Activated CD4-positive, alpha-beta T cell treated with anti-CD3 and anti-CD28 coated beads, Interleukin-2, Interleukin-6, amounts not matched to agents 100 ng/mL and 50 ng/mL, durations not matched to agents 16 hours and 8 hours (primary cell): ENCODE measurements at places on chromosomes 1 and 21.

DNA sequence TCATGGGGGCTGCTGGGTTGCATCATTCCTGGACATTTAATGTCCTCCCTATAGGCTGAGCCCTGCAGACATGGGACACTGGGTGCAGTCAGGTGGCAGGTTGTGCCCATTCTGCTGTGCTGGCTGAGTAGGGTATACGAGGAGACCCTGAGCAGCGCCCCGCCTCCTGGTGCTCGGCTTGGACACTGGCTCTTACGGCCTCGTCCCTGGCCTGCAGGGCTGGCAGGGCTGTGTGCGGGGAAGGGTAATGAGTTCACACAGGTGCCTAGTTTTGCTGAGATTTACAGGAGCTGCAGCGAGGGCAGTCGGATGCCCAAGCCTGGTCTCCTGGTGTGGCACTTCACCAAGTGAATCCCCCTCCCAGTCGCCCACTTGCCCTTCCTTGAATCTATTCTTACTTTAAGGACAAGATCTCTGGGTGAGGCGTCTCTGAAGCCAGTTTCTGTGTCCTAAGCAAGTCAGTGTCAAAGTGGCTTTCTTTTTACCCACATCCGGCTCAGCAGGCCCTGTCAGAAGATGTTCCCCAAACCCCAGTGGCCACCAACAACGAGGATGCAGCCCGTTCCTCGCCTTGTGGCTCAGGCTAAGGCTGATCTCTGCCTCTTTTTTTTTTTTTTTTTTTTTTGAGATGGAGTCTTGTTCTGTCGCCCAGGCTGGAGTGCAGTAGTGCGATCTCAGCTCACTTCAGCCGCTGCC, 73.2 kb downstream of the MAN1C1 start:
- DNase-seq, result no peak

- DNase-seq, result peak; percentile 97
These were observed at the start of gene PSMD4 for GRCh38 chr1:151254217-151255213. TSS of gene PSMD4 (plus strand) at chr1:151254734. CDS start at chr1:151254783, 49 bp downstream.

GRCh38 chr1:158771950-158772866, at the start of gene OR6N1:
TSS of gene OR6N1 (minus strand) at chr1:158772195. CDS start at chr1:158766682, 5,513 bp downstream.
- no peak for DNase-seq

GRCh38 chr21:25708467-25709065, 26.1 kb downstream of the ATP5PF start:
- DNase-seq, result peak; percentile 50

GRCh38 chr1:156725683-156726280, 2.5 kb upstream of the METTL25B start:
- peak; percentile 91 for DNase-seq

DNA sequence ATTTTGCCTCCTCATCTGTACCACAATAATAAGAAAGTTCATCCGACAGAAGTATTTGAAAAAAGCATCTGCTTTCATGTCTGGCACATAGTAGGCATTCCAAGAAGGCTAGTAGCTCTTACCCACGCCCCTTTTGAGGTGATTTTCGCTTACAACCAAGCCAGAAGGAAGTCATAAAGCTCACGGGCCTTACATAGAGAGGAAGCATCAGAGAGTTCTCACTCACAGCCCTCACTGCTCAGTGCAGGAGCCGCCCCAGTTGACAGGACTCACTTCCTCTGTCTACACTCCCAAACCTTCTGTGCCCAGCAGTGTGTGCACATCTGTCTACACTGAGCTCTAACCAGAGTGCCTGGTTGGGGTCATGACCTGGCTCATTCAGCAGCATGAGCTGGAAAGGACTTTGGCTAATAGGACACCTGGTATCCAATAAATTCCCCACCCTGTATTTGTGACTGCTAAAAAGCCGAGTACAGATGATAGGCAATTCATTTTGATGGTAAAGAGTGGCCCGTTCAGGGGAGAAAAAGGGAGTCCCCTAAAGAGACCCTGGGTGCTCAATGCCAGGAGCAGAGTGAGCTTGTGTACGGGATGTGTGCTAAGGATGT, 36.8 kb upstream of the DUSP10 start:
- peak; percentile 72 for DNase-seq

DNA sequence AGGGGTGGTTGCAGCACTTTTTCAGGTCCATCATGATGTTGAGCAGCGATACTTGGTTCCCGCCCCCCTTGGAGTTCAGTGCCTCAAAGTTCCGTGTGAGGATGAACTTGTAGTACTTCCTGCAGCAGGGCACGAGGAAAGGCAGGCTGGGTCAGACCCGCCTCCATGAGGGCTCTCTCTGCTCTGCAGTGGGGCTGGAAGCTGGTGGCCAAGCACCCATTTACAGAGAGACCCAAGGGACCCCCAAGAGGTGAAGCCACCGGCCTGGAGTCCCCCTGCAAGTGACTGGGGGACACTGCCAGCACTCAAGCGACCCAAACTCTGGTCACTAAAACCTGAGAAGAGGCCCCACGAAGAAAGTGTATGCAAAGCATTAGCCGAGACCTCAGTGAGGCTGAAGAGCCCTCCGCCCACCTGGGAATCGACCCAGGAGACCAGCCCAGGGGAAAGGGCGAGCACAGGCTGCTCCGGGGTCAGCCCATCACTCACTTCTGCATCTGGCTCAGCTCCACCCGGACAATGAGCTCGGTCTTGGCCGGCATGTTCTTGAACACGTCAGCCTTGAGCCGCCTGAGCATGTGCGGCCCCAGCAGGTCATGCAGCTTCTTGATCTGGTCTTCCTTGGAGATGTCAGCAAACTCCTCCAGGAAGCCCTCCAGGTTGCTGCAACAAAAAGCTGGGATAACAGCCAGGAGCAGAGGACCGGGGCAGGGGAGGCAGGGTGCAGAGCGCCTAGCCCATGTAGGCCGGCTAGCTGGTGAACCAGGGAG, 45.2 kb downstream of the CHD5 start:
- DNase-seq, result no peak
